Psoas muscle (tissue), 8 donors: ENCODE measurements at places on chromosomes 16 and 17. TPM values are rescaled to one million over a fixed set of nuclear protein-coding genes. Genes with fewer than 3 reads are reported as not detected.

GRCh38 chr17:48429156-48429555, 858 bp downstream of the SKAP1 start:
- H3K4me1 ChIP-seq = no peaks in the 10 kb centered on the region
- H3K27ac ChIP-seq = no peak overlapping the region
- H3K36me3 ChIP-seq = no peaks in the 10 kb centered on the region
- DNase-seq = no peak
- H3K4me3 ChIP-seq = no peak overlapping the region

The HYDIN gene
- not detected for total RNA-seq

The ALOX12B gene
- not detected for total RNA-seq

The TPSAB1 gene
- total RNA-seq = 1.3 TPM

The MT1G gene
- 6.8 TPM for total RNA-seq
